ENCODE measurements at places on chromosomes 16 and 17. TPM values are rescaled to one million over a fixed set of nuclear protein-coding genes. Genes with fewer than 3 reads are reported as not detected.

DNA sequence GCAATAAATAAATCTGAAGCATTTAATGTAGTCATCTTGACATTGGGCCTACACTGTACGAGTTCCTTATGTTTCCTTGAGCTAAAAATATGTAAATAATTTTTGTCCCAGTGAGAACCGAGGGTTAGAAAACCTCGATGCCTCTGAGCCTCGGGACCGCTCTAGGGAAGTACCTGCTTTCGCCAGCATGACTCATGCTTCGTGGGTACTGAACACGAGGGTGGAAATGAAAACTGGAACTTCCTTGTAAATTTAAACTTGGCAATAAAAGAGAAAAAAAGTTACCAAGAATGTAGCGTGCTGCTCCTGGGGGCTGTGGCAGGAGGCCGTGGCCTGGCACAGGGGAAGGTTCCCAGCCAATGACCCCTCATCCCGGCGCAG lies 74.1 kb downstream of the SOCS1 start:
- DNase-seq = no peak

Gene SLC9A5
- 0.86 TPM for total RNA-seq

DNA sequence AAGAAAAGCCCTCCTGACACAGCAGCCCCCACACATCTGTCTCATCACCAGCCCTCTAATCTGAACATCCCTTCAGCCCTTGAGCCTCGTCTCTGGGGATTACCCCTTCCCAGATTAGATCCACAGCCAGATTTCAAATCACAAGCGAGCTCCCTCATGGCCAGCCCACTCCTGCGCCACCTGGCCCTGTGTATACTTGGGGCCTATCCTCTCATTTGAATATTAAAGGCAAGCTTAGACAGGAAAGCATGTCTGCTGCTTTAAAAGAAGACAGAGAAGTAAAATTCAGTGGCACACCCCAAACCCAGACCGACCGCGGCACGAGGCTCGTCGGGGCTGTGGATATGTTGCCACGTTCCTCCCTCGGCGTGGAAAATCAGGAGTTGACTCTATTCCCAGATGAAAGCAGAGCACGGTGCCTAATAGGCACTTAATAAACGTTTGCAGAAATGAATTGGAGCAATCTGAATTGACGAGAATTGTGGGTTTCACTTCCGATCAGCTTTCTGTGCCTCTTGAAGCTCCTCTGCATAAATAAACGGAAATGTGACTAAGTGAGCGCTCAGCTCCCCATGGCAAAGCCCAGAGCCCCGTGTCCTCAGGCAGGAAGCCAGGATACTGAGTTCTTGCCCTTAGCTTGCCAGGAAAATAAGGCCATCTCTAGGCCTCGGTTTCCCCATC lies 108.0 kb downstream of the CCDC182 start:
- no peak for DNase-seq

GRCh38 chr17:79243996-79244395 lies 169.4 kb downstream of the ENGASE start:
- no peak for DNase-seq

DNA sequence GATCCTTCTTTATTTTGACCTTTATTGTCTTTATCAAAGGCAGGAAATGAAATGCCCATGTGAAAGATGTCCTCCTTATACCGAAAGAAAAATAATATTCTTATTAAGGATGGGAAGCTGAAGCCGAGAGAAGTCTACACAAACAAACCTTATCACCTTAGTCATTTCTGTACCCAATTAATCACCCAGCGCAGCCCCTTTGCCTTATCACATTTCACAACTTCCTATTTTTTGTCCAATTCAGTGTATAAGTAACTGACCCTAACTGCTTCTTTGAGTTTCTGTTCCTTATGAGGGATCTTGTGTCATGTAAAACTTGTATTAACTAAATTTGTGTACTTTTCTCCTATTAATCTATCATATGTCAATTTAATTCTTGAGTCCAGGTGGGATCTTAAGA lies 16.4 kb upstream of the CCL23 start:
- no peak for DNase-seq

GRCh38 chr16:10663146-10663545 lies 31.6 kb downstream of the TEKT5 start:
- DNase-seq = no peak

DNA sequence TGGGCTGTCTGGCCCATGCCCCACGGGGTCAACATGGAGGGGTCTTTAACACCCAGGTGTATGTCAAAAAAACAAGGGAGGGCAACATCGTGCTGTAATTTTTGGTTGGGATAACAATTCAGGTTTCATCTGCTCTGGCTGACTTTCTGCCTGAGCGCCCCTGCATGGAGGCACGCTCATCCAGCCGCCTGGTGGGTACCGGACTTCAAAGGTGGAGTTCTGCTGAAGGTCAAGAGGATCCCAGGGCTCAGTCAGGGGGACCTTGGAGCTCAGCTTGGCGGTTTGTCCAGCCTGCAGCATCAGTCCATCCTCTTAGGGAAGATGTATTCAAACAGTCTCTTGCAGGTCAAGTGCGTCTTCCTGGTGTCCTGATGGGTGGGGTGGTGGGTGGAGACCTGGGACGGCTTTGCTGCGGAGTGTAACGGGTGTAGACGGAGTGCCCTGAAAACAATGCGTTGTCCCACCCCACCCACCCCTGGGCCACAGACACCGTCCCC lies 5.4 kb upstream of the SGF29 start:
- no peak for DNase-seq

Data from ureter (tissue), 1 donor.